Colonic mucosa (tissue), 4 donors: ENCODE measurements at places on chromosomes 11 and 22. TPM values are rescaled to one million over a fixed set of nuclear protein-coding genes. Genes with fewer than 3 reads are reported as not detected.
A peak's percentile ranks its signal among the peaks of the same experiment; 100 is the strongest.

DNA sequence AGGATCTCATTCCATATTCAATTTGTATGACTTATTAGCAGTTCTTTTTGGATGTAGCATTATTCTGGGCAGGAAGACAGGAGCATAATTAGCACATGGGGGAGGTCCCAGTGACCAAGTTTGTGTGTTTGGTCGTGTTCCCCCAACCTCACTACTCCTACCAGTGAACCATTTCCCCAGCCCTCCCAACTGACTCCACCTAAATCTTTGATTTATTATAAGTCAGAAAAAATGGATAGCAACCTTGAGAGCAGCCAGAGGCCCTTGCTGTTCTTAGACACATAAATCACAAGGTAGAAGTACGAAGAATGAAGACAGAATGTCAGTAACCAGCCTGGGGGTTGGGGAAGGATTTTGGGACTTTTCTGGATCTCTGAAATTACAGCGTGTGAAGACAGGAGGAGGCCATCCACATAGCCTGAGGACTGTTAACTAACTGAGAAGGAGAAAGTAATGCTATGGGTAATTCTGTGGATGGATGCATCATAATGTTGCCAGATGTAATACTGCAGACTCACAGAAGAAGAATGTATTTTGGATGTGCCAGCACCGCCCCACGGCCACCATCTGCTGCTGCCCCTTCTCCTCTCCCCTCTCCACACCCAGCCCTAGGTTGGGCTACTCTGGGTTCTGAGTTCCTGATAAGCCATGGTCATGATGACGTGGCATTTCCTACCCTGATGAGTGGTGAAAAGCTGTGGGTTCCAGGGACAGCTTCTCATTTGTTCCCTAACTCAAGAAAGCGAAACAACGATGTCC, 124.3 kb upstream of the TTC12 start:
- DNase-seq: no peak
- no peaks in the 10 kb centered on the region for H3K36me3 ChIP-seq
- H3K27me3 ChIP-seq: no peaks in the 10 kb centered on the region
- no peaks in the 10 kb centered on the region for H3K4me1 ChIP-seq
- H3K27ac ChIP-seq: no peak overlapping the region
- H3K4me3 ChIP-seq: no peak overlapping the region

DNA sequence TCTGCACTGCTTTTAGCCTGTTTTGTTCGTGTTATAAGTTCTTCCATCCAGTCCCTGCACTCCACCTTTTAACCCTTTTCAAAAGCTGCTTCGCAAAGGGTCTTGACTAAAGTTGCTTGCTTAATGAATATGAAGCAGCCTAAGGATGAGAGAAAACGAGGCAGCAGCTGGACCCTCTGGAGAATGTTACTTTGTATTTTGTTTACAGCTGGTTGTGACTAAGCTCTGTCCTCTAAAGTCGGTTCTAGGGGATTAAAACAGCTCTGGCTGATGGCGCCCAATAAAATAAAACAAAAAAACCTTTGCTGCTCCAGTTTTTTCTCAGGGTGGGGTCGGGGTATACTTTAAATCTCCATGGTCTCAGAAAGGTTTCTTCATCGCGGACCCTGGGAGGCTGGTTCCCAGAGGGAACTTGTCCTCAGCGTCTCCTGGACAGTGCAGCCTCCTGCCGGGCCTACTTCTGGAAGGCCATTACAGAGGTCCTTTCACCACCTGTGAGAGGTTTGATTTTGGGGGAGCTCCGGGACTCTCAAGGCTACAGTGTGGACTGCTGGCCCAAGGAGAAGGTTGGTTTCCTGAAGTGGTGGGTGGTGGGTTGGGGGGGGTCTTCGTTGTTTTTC, 836 bp upstream of the RBM4 start:
- no peak for DNase-seq
- H3K27me3 ChIP-seq: no peaks in the 10 kb centered on the region
- peaks cover 23% of the 10 kb centered on the region for H3K4me1 ChIP-seq
- peak overlapping the region; percentile 82 for H3K4me3 ChIP-seq
- H3K27ac ChIP-seq: peak overlapping the region; percentile 89

DNA sequence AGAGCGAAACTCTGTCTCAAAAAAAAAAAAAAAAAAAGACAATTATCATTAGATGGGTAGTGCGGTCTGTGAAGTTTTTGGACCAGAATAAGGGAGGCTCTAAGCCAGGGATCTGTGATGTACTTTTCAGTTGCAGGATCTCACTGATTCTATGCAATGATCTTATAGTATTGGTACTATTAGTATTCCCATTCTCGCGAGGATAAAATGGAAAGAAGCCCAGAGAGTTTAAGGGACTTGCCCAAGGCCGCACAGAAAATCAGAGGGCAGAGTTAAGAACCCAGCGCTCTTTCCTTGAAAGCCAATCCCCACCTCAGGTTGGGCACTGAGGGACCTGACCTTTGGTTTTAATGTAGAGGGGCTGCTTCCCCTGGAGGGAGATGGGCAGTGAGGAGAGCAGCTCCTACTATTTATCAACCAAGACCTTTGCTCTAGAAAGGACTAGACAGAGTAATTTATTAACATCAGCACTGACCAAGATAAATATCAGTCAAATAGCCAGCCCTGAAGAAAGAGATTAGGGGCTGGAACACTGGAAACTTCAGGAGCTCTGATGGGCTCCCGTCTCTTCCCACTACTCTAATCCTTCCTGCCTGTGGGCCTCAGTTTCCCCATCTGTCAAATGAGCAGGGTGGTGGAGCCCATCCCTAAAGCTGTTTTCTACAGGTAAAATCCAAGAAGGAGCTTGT, 6.0 kb downstream of the NIPSNAP1 start:
- H3K4me3 ChIP-seq: no peak overlapping the region
- H3K27ac ChIP-seq: no peak overlapping the region
- H3K27me3 ChIP-seq: no peaks in the 10 kb centered on the region
- no peak for DNase-seq
- peaks cover under 1% of the 10 kb centered on the region for H3K4me1 ChIP-seq

The SHISA8 gene
- not detected for total RNA-seq

- no peak for DNase-seq
- H3K27ac ChIP-seq: no peak overlapping the region
- no peaks in the 10 kb centered on the region for H3K4me1 ChIP-seq
- no peak overlapping the region for H3K4me3 ChIP-seq
- no peaks in the 10 kb centered on the region for H3K36me3 ChIP-seq
Measured at GRCh38 chr11:118838905-118839553, 44.7 kb upstream of the CXCR5 start.

The FGF19 gene
- total RNA-seq: 0.22 TPM

GRCh38 chr11:1476940-1477736, 9.4 kb downstream of the MOB2 start:
- no peaks in the 10 kb centered on the region for H3K4me1 ChIP-seq
- H3K4me3 ChIP-seq: no peak overlapping the region
- no peaks in the 10 kb centered on the region for H3K27me3 ChIP-seq
- DNase-seq: no peak
- peaks cover 7% of the 10 kb centered on the region for H3K36me3 ChIP-seq
- H3K27ac ChIP-seq: no peak overlapping the region

The WNT7B gene
- total RNA-seq: not detected

The MOGAT2 gene
- total RNA-seq: 211 TPM

GRCh38 chr11:75823415-75823814, 8.4 kb downstream of the UVRAG start:
- H3K4me3 ChIP-seq: no peak overlapping the region
- no peak overlapping the region for H3K27ac ChIP-seq
- no peaks in the 10 kb centered on the region for H3K36me3 ChIP-seq
- DNase-seq: no peak

DNA sequence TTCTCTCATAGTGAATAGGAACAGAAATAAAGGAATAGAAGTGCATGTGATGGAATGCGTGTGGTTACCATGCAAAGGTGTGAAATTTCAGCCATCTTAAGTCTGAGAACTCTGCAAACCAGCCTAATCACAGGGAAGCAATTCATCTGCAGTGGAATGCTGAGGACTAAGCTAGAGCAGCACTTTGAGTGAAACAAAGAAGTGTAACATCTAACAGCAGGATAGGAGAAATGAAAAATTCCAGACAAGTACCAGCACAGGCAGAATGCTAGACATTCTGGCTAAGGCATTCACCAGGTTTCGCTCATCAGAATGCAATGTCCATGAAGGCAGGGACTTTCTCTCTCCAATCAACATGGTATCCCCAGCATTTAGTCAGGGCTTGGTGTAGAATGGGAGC, 41.2 kb upstream of the SLC36A4 start:
- no peaks in the 10 kb centered on the region for H3K27me3 ChIP-seq
- no peaks in the 10 kb centered on the region for H3K36me3 ChIP-seq
- H3K27ac ChIP-seq: no peak overlapping the region
- H3K4me3 ChIP-seq: no peak overlapping the region
- H3K4me1 ChIP-seq: no peaks in the 10 kb centered on the region

DNA sequence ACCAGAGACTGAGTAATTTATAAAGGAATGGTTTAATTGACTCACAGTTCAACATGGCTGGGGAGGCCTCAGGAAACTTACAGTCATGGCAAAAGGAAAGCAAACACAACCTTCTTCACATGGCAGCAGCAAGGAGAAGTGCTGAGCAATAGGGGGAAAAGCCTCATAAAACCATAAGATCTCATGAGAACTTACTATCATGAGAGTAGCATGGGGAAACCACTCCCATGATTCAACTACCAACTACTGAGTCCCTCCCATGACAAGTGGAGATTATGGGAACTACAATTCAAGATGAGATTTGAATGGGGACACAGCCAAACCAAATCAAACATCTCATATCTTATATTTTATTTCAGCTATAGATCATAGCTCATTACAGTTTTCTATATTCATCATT, 33.0 kb downstream of the GRIA4 start:
- DNase-seq: no peak
- H3K27me3 ChIP-seq: no peaks in the 10 kb centered on the region
- no peak overlapping the region for H3K4me3 ChIP-seq
- H3K27ac ChIP-seq: no peak overlapping the region
- no peaks in the 10 kb centered on the region for H3K36me3 ChIP-seq

The GP1BB gene
- total RNA-seq: 0.45 TPM

The PKNOX2 gene
- total RNA-seq: 0.52 TPM

- no peak overlapping the region for H3K27ac ChIP-seq
- no peak overlapping the region for H3K4me3 ChIP-seq
- H3K36me3 ChIP-seq: no peaks in the 10 kb centered on the region
- no peak for DNase-seq
Measured at GRCh38 chr11:69615545-69616278, 25.2 kb upstream of the CCND1 start.

DNA sequence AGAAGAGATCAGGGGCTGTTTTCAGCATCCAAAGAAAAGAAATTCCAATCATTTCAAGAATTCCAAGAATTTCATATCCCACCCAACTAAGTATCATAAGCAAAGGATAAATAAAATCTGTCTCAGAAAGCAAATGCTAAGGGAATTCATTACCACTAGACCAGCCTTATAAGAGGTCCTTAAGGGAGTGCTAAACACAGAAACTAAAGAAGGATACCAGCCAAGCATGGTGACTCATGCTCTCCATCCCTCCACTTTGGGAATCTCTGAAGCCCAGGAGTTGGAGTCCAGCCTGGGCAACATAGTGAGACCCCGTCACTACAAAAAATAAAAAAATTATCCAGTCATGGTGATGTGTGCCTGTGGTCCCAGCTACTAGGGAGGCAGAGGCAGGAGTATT, 17.8 kb downstream of the FADD start:
- no peaks in the 10 kb centered on the region for H3K36me3 ChIP-seq
- no peak for DNase-seq
- no peak overlapping the region for H3K4me3 ChIP-seq
- no peaks in the 10 kb centered on the region for H3K4me1 ChIP-seq
- H3K27ac ChIP-seq: no peak overlapping the region

GRCh38 chr22:46797355-46797754, 34.9 kb downstream of the TBC1D22A start:
- no peak for DNase-seq
- H3K27ac ChIP-seq: no peak overlapping the region
- peaks cover 22% of the 10 kb centered on the region for H3K36me3 ChIP-seq
- no peaks in the 10 kb centered on the region for H3K4me1 ChIP-seq

GRCh38 chr11:100791860-100792259, 104.8 kb downstream of the ARHGAP42 start:
- no peak overlapping the region for H3K4me3 ChIP-seq
- no peak overlapping the region for H3K27ac ChIP-seq
- no peak for DNase-seq
- H3K27me3 ChIP-seq: no peaks in the 10 kb centered on the region
- H3K4me1 ChIP-seq: no peaks in the 10 kb centered on the region
- no peaks in the 10 kb centered on the region for H3K36me3 ChIP-seq

GRCh38 chr11:12315024-12315423, 62.3 kb upstream of the PARVA start:
- no peaks in the 10 kb centered on the region for H3K4me1 ChIP-seq
- DNase-seq: no peak

The TENM4 gene
- total RNA-seq: 0.48 TPM

DNA sequence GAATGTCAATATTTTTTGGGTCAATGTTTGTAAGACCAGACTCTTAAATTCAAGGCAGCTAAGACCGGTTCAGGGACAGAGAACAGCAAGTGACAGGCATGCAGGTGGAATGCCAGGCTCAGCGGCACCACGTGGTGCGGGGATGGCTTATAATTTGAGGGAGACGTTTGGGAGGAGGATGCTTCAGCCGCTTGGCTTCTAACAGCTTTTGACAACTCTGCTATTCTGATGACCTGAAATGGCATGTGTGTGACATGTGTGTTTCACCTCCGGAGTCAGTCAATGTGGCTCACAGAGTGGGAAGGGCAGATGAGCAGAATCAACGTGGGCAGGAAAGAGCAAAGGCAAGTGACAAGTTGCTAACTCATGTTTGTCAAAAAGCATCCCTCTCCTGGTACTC, 228.3 kb downstream of the KIRREL3 start:
- H3K27ac ChIP-seq: no peak overlapping the region
- no peak overlapping the region for H3K4me3 ChIP-seq
- no peaks in the 10 kb centered on the region for H3K4me1 ChIP-seq
- no peaks in the 10 kb centered on the region for H3K36me3 ChIP-seq
- no peaks in the 10 kb centered on the region for H3K27me3 ChIP-seq

GRCh38 chr11:1936072-1936780, 10.9 kb upstream of the MRPL23 start:
- no peak overlapping the region for H3K27ac ChIP-seq
- no peaks in the 10 kb centered on the region for H3K36me3 ChIP-seq
- no peak for DNase-seq
- no peaks in the 10 kb centered on the region for H3K4me1 ChIP-seq
- no peak overlapping the region for H3K4me3 ChIP-seq

The THOC5 gene
- 19.9 TPM for total RNA-seq

GRCh38 chr22:37752189-37753087, 55.3 kb upstream of the GCAT start:
- DNase-seq: peak; percentile 85
- H3K27ac ChIP-seq: peak overlapping the region; percentile 69
- peaks cover 31% of the 10 kb centered on the region for H3K4me1 ChIP-seq
- H3K4me3 ChIP-seq: no peak overlapping the region
- no peaks in the 10 kb centered on the region for H3K36me3 ChIP-seq
- H3K27me3 ChIP-seq: no peaks in the 10 kb centered on the region
